NCI-H1105 (cell line): ENCODE measurements at places on chromosomes 6 and 20.

GRCh38 chr6:165515963-165516624 is 146.9 kb downstream of the PDE10A start:
- DNase-seq = no peak

- no peak for DNase-seq
Observed at GRCh38 chr6:55839080-55839479, 36.3 kb downstream of the BMP5 start.

DNA sequence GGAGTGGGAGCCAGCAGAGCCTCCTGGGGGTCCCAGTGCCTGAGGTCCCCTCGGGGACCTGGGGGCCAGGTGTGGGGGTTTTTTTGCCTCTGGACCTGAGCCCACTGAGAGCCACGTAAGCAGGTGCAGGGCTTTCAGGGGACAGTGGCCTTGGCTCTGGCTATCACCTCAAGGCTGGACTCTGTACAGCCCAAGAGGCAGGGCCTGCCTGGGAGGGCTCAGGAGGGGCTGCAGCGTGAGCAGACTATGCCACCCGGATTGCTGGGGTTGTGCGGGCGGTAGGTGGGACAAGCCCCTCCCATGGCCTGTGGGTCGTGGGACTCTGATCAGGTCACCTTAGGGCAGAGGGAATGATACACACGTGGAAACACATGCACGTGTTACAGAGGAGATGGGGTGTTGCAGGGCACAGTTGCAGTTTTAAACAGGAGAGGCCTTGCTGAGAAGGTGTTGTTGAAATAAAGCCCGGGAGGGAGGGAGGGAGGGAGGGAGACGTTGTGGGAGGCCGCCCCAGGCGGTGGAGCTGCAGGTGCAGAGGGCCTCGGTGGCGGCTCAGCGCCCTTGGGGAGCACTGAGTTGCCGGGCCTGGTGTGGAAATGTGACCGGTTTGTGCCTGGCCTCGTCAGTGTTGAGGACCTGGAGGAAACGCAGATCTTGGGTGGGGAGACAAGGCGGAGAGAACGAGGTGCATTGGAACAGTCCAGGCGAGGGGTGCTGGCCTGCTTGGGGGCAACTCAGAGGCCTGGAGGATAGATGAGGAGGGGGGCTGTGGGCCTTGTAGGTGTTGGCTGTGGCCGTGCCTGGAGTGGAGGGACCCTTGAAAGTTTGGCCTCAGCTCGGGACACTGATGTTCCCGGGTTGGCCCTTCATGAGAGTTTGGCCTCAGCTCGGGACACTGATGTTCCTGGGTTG is 2.3 kb downstream of the TCEA2 start:
- no peak for DNase-seq

DNA sequence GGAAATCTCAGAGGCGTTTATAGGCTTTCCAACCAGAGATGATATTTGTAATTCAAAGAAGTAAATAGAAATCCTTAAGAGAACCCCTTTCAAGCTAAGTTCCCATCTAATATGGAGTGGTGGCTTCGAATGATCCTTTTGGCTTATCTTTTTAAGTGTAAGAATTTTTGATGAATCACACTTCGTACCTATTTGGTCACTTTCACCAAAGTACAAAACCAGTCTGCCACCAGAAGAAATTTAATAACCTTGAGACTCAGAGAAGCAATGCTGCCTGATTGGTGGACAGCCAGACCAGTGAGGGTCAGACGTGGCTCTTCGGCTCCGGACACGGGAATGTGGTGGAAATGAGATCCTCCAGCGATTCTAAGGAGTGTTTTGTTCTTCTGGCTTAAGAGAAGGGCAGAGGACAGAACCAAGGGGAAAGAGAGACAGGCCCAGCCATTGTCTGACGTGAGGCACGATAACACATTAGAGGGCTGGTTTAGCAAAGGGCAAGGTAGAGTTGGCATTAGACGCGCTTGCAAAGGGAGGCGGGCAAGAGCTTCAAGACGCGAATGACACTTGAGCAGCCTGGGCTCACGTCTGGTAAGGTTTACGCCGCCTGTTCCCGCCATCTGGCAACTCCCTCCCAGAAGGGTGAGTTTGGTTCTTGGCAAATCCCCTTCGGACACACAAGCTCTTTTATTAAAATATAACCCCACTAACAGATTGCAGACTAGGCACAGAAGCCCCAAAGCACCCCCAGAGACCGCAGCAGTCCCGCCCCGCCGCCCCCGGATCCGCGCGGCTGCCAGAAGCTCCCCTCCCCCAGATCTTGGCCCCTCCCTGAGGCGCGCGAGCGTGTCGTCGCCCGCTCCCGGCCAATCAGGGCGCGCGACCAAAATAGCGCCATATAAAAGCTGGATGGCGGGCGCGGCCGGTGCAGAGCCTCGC is 50.0 kb upstream of the EZR start:
- peak; percentile 99 for DNase-seq

GRCh38 chr20:12435268-12435667 is 517.6 kb downstream of the BTBD3 start:
- no peak for DNase-seq

DNA sequence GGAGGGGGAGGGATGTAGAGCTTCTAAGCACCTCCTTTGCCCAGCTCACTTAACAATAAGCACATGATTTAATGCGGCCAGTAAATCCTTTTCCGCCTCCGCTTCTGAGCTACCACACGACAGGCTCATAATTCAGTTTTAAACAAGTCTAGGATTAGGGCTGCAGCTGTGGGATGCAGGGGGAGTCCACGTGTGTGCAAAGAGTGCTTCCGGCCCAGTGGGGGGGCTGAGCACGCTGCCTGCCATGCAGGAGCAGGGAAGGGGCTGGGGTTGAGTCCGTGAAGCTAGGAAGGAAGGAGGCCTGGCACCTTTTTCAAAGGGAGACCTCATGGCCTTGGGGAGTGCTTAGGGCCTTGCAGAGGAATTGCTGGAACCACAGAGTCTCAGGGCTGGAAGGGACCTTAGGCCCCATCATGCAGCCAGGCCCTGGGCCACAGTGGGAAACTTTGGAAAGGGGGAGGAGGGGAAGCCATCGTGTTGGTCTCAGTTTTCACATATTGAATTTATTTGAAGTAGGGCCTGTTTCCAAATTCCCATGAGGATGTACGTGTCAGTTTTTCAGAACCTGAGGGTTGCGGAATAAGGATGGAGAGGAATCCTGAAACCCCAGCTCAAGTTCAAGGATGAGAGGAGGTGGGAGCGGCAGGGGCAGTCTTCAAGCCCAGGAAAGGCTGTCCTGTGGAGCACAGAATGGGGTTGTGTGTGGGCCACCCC is 96.1 kb downstream of the VEGFA start:
- DNase-seq = no peak

- DNase-seq = no peak
Observed at GRCh38 chr20:40805592-40805991, 116.6 kb upstream of the MAFB start.

- DNase-seq = no peak
Observed at GRCh38 chr6:79605061-79605460, 26.1 kb upstream of the SH3BGRL2 start.

GRCh38 chr6:16184129-16184528 is 54.3 kb upstream of the GMPR start:
- no peak for DNase-seq

GRCh38 chr6:162226803-162227202 is 500.8 kb downstream of the PRKN start:
- DNase-seq = no peak

DNA sequence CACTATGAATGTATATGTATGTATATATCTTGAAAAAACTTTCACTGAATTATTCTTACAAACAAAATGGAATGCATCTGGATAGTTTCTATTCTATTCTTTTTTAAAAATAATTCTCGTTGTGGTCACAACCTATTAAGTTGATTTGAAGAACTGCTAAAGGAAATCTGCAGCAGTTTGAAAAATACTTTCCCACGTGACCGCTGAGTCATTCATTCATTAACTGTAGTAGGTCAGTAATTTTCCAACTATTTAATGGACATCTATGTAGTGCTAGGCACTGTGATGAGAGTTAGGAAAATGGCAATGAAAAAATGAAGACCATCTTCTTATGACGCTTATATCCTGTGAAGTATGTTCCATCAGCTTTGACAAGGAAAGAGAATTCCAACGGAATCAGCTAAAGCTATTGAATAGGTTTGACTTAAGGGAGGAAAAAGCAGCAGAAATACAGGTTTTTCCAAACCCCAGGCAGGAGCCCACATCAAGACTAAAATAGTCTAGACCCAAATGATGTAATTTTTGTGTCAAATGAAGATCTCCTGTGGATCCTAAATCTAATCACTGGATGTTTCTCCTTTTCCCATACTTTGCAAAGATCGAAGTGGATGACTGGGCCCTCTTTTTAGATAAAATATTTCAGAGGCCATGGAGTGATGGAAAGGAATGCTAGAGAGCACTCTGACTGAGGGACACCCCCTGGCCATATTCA is 4.1 kb upstream of the EFHC1 start:
- no peak for DNase-seq

- no peak for DNase-seq
Observed at GRCh38 chr6:139473231-139473701, 98.8 kb upstream of the CITED2 start.

DNA sequence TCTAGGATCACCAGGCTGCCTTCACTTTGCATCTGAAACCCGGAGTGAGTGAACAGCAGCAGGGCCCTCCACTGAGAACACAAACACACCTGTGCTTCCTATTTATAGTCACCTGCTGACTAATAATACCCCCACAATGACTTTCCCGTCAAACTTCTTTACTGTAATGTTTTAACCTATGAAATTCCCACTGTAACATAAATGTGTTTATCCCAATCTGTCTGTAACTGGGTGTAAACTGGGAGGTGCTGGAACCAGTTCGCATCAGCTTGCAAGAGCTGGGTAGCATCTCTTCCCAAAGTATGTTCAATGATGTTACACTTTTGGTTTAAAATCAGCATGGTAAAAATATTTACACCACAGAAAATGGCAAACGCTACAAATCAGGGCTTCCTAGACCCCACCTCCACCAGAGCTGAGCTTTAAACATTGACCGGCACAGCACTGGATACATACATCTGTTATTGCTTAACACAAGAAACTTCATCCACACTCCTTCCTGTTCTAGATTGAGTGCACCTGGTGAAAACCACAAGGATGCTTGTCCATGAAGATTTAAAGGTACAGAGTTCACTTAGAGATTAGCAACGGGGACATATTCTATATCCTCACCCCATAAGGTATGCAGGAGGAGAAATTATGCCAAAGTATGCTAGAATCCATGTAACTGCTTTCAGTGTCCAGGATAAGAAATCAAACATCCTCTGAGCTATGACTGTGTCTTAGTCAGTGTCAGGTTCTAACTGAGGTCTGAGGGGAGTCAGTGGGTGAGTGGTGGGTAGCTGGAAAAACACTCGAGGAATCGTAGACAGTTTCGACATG is 79.0 kb downstream of the ALDH8A1 start:
- no peak for DNase-seq

GRCh38 chr20:43744966-43745730 is 18.3 kb upstream of the GTSF1L start:
- no peak for DNase-seq

DNA sequence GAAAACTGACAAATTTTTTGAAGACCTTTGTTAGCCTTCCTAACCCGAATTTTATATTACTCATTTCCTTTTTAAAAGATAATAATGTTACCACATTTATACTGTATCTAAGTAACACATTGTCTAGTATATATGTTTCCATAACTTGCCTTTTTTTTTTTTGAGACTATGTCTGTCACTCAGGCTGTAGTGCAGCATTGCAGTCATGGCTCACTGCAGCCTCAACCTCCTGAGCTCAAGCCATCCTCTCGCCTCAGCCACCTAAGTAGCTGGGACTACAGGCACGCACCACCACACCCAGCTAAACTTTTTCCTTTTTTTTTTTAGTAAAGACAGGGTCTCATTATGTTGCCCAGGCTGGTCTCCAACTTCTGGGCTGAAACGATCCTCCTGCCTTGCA is 18.6 kb downstream of the ZNFX1 start:
- no peak for DNase-seq

DNA sequence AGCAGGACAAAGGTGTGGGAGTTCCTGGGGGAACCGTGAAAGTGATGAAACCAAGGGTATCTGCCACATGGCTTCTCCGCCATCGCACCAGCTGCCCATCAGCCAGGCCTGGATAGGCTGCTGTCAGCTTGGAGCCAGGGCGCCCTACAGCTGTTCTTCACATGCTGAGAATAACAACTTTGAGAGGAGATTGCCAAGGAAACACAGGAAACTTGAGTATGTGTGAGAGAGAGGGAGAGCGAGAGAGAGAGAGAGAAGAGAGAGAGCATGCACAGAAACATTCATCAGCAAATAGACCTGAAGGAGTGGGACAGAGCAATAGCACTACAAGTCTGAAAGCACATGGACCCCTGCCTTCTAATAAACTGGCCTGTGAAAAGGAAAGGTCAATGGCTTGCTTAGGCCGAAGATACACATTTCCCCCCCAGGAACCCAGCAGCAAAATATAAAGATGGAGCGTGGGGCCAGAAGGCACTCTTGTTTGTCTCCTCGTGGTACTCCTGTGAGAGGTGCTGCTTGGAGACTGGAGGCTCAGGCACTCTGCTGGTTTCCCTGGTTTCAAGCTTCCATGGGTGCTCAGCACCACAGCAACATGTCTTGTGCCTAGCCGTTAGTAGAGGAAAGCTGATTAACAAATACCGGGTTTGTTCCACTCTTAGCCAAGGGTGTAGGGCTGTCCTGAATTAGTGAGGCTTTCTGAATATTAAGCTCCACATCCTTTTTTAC is 53.0 kb downstream of the SNAP25 start:
- no peak for DNase-seq

GRCh38 chr6:33952016-33952415 is 148.2 kb upstream of the MLN start:
- no peak for DNase-seq

- DNase-seq = no peak
Observed at GRCh38 chr6:45718131-45718530, 297.5 kb downstream of the CLIC5 start.

DNA sequence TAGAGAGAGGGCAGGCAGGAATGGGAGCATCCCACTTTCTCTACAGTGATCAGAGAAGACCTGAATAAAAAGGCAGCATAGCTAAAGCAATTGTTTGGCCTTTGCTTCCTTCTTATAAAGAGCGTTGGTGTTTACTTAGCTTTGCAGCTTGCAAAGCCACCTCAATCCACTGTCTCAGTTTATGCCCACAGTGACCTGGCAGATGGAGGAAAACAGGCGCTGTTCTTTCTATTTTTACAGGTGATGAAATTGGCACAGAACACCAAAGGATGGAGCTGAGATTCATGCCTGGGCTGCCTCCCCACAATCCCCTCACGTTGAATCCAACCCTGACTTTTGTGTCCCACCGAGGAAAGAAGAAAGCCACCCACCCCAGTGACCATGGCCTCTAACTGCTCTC is 130.5 kb downstream of the TTLL2 start:
- no peak for DNase-seq

GRCh38 chr20:41078329-41078728 is 49.7 kb downstream of the TOP1 start:
- no peak for DNase-seq

GRCh38 chr20:47336129-47336754 is 20.3 kb downstream of the ZMYND8 start:
- DNase-seq = no peak

GRCh38 chr20:46316984-46317684 is 8.8 kb upstream of the CDH22 start:
- DNase-seq = peak; percentile 40
